Stimulated activated CD4-positive, alpha-beta T cell treated with anti-CD3 and anti-CD28 coated beads, Interleukin-4, amount 100 ng/mL, for 24 hours (primary cell): ENCODE measurements at places on chromosomes 5 and 9.

DNA sequence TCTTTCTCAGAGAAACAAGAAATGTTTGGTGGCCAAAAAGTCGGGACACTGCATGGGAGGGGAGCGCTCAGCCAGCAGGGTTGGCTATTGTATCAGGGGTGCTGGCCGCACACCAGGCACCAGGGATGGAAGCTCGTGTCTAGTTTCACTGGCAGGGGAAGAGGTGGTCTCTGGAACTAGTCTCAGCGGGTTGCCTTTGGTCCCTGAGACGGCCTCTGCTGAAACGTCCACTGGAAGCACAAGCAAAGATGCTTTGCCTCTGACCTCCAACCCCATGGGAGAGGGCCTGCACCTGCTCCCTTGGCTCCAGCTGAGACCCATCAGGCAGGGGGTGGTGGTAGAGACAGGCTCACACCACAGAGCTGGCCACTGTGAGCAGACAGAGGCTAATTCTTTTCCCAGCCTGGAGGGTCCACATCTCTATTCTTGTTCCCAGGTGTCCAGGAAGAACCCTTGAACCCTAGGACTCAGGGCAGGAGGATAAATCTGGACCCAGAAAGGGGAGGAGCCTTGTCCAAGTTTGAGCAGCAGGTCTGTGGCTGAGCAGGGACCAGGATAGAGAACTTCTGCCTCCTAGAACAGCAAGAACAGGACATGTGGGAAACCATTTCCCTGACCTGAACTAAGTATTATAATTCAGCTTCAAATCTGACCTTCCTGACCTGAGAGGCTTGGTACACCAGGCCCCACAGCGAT, 102.6 kb downstream of the RGS3 start:
- DNase-seq = no peak

- DNase-seq = no peak
Measured at GRCh38 chr5:172374783-172375182, 79.5 kb downstream of the SH3PXD2B start.

DNA sequence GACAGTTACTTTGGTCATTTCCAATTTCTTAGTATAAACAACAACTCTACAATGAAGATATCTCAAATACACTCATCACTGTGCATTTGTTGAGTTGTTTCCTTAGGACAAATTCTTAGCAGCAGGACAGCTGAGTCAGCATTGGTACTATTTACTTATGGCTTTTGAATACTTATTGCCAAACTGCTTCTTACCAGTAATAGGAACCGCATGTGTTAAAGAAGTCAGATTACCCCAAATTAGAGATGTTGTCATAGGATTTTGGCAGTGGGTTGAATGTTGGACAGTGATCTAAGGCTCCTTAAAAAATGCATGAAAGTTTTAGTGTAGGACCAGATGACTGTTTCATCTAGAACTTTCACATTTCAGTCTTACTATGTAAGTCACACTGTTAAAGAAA, 280.1 kb upstream of the DMRT1 start:
- no peak for DNase-seq

- DNase-seq = no peak
Measured at GRCh38 chr9:116464987-116465571, 222.0 kb upstream of the TRIM32 start.

GRCh38 chr9:83340451-83340850, 197.8 kb downstream of the FRMD3 start:
- DNase-seq = no peak

DNA sequence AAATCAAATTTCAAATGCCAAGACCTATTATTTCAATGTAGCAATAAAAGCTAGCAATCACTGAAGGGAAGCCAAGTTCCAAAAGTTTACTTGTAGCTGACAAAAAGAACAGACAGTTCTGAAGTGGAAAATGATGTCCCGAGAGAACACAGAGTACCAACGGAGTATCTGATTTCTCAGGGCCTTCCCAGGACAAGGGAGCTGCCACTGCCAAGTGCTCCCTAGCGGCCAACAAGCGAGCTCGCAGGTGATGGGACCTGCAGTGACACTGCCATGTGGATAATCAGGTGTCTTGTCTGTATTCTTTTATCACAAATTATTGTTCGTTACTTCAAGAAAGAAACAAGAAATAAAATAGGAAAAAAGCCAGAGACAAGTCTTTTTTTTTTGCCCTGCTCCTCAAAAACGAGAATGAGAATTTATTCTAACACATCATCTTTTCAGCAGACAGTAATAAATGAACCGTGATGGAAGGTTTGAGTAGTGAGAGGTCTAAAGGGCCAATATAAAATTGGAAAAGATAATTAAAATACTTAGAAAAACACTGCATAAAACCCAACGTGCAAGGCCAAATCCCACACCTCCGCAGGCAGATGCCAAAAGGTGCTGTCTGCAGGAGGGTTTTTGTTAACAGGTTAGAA, 159.4 kb downstream of the MYO10 start:
- no peak for DNase-seq
